ENCODE measurements at places on chromosomes 16 and 17. TPM values are rescaled to one million over a fixed set of nuclear protein-coding genes. Genes with fewer than 3 reads are reported as not detected.

GFAP gene
- total RNA-seq = not detected

APRT gene
- total RNA-seq = 272 TPM

STXBP4 gene
- 6.0 TPM for total RNA-seq

CMTM1 gene
- total RNA-seq = 2.8 TPM

CDK3 gene
- total RNA-seq = 5.5 TPM

TBC1D3K gene
- total RNA-seq = not detected

C16orf92 gene
- total RNA-seq = not detected

C16orf96 gene
- 0.20 TPM for total RNA-seq

GAA gene
- 39.3 TPM for total RNA-seq

TLCD2 gene
- total RNA-seq = 0.04 TPM

PRR35 gene
- not detected for total RNA-seq

MRPL27 gene
- 75.1 TPM for total RNA-seq

KCNJ12 gene
- total RNA-seq = not detected

CDRT15 gene
- total RNA-seq = not detected

SCRN2 gene
- total RNA-seq = 17.1 TPM

DPEP1 gene
- not detected for total RNA-seq

HSD17B1 gene
- total RNA-seq = 0.25 TPM

DRG2 gene
- total RNA-seq = 52.4 TPM

OR4D1 gene
- 0.22 TPM for total RNA-seq

OTOP2 gene
- not detected for total RNA-seq

FOXC2 gene
- not detected for total RNA-seq

CCL1 gene
- total RNA-seq = not detected

CALB2 gene
- total RNA-seq = not detected

NLRC3 gene
- total RNA-seq = 12.5 TPM

KRTAP4-4 gene
- total RNA-seq = not detected

CUEDC1 gene
- 0.18 TPM for total RNA-seq

GGT6 gene
- total RNA-seq = not detected

MSL1 gene
- 62.7 TPM for total RNA-seq

CES1 gene
- total RNA-seq = not detected

CA7 gene
- total RNA-seq = not detected

HSD17B2 gene
- not detected for total RNA-seq

C17orf67 gene
- 1.5 TPM for total RNA-seq

LPCAT2 gene
- 0.29 TPM for total RNA-seq

TOP2A gene
- total RNA-seq = 245 TPM

ZFP1 gene
- total RNA-seq = 18.7 TPM

OTOP3 gene
- total RNA-seq = not detected

TOM1L2 gene
- 8.5 TPM for total RNA-seq

SOX15 gene
- 0.35 TPM for total RNA-seq

BCL6B gene
- total RNA-seq = 0.85 TPM

MLKL gene
- total RNA-seq = 23.6 TPM

CHAD gene
- not detected for total RNA-seq

TBX6 gene
- 1.1 TPM for total RNA-seq

FBXW10 gene
- total RNA-seq = not detected

SMARCD2 gene
- total RNA-seq = 93.5 TPM

TGFB1I1 gene
- 0.32 TPM for total RNA-seq

TEKT1 gene
- total RNA-seq = not detected

KRT33B gene
- not detected for total RNA-seq

OR2C1 gene
- total RNA-seq = not detected

KRT34 gene
- total RNA-seq = not detected

TNP2 gene
- total RNA-seq = not detected
